ENCODE measurements at places on chromosomes 2 and 18. TPM values are rescaled to one million over a fixed set of nuclear protein-coding genes. Genes with fewer than 3 reads are reported as not detected.

DNA sequence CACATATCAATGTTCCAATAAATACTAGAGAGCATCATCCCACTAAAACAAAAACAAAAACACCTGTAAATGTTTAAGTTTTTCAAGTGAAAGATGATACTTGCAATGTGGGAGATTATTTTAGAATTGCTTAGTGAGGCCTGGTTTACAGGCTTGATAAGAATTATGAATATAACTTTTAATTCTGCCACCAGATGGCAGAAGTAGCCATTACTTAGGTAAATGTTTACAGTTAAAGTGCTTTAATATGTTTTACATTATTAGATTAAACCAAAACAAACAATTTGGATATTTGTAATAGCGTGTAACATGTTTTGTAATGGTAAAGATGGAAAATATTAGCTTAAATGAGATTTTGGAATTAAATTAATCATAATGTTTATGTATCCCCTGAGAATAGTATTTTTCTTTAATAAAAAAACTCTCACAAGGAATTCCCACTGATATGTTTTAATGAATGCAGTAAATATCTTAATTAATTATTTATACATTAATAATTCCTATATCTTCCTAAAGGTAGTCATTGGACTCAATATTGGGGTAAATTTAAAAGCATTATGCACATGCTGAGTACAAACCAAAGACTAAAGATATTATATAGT, 522.0 kb downstream of the SPAG16 start:
- no peak for DNase-seq

- DNase-seq = peak; percentile 93
Observed at GRCh38 chr2:61470122-61470951, 550 bp downstream of the USP34 start.

GRCh38 chr2:204898928-204899640, 353.8 kb downstream of the PARD3B start:
- no peak for DNase-seq

- no peak for DNase-seq
Observed at GRCh38 chr18:56368066-56368465, 270.3 kb downstream of the TXNL1 start.

GRCh38 chr2:162265666-162266459, 22.6 kb upstream of the FAP start:
- DNase-seq = no peak

GRCh38 chr2:216637472-216637871, 4.3 kb downstream of the IGFBP2 start:
- DNase-seq = no peak

GRCh38 chr2:74658516-74658915, 4.5 kb downstream of the SEMA4F start:
- DNase-seq = no peak

GRCh38 chr2:5290900-5291546, 401.2 kb upstream of the SOX11 start:
- DNase-seq = no peak

DNA sequence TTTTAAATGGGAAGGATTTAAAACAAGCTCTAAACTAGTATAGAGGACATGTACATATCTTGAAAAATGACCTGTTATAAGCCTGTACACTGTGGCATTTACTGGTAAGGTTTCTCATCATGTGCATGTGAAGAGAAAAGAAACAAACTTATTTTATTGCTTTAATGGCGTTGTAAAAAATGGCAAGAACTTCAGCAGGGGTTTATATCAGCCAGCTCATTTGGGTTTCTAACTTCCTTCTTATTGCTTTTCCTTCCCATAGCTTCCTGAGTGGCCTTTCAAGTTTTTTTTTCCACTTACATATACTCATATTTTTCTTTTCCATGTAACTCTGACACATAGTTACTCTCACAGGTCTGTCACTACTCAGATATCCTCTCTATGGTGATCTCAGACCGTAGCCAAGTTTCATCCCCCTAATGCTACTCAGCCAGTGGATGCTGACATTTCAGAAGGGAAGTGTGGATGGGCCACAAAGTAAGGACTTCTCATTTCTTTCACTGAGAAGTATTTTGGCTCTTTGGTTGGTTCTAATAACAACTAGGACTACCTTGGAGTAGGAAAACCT, 198.2 kb downstream of the PARD3B start:
- DNase-seq = no peak

DNA sequence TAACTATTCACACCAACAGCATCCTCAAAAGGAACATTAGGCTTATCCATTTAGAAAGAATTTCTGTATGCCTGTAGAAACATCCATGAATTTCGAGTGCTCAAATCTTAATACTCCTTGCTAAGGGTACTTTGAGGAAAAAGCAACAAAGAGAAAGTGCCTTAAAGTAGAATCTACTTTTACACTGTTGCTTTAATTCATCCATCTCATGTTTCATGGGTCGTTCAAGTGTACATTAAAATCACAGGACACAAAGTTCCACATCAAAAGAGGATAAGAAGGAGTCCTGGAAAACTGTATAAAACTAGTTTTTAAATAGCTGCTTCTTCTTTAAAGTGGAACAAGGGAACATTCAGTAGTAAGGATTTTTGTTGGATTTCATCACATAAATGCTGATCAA, 54.5 kb downstream of the LRP1B start:
- no peak for DNase-seq

DNA sequence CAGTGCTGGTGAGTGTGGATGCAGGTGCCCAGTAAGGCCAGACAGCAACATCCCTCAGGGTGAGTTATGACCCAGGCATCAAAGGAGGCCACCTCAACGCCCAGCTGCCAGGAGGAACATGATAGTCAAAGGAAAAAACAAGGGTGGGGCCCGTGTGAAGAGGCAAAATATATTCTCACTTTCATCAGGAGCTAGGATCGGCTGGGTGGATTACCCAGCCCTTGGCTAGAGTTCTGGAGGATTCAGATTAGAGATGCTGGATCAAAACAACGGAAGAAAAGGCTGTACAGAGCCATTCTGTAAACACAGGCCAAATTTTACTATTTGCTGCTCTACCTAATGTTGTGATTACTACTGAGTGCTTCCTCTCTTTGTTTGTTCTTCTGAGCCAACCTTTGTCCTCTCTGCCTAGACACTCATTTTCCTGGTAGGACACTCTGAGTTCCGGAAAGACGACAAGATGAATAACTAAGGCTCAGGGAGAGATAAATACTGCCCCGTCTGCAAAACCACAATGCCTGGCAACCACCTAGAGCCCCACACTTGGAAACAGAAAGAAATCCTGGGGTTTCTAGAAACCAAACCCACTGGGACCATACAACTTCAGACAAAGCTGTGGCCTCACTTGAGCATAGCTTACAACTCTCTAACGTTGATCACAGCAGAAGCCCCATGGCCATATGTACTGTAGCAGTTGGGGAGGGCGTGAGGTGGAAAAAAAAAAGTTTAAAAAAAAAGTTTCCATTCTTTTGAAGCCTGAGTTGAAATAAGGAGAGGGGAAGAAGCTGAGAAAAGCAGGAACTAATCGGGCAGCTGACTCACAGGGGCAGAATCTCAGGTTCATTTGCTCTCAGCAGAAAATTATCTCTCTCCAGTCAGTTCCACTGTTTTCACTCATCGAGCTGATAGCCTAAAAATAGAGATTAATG, 17.8 kb upstream of the PMAIP1 start:
- no peak for DNase-seq

GRCh38 chr2:54899576-54900200, 150.6 kb downstream of the RTN4 start:
- no peak for DNase-seq

- DNase-seq = no peak
Observed at GRCh38 chr2:236833501-236834073, 252.1 kb upstream of the COPS8 start.

GRCh38 chr2:46269544-46270273, 27.5 kb upstream of the EPAS1 start:
- DNase-seq = no peak

DNA sequence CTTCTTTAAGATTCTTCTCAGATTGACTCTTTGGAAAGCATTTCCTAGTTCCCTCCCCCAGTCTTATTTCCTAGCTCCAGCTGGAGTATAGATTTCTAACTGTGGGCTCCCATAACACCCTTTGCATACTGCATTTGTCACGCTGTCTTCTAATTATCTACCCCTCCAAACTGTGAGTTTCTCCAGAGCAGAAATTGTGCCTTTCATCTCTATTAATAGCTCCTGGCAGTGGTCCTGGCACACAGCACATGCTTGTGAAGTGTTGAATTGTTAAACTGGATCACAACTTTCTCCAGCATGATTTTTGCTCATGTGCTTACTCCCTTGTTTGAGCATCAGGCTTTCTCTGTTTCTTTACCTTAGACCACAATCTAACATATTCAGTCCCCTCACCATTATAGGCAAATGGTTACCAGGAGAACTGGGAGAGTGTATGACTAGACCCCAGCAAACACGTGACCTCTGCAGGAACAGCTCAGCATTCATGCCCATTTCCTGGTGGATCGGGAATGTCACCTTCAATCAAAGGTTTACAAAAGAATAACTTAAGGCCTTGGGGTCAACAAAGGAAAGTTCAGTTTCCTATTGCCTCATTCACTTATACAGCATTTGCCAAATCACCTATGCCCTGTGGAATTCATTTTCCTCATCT, 175.7 kb upstream of the TANK start:
- no peak for DNase-seq

- DNase-seq = no peak
Observed at GRCh38 chr2:207073412-207073800, 92.3 kb downstream of the KLF7 start.

DNA sequence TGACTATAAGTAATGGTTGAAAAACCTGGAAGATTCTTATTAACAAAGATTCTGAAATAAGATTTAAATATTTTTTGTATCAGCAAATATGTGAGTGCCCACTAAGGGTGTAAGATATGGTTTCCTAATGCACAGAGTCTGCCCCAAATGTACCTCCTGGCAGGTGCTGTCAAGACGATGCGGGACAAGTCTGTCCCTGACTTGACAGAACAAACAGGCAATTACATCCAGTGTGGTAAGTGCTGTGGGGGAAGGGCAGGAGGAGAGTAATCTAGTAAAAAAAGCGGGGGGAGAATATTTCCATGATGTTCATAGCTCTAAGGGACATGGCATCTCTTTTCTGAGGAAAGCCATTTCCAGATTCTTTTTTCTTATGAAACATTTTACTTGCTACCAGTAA, 127.5 kb downstream of the COL4A4 start:
- DNase-seq = no peak

DNA sequence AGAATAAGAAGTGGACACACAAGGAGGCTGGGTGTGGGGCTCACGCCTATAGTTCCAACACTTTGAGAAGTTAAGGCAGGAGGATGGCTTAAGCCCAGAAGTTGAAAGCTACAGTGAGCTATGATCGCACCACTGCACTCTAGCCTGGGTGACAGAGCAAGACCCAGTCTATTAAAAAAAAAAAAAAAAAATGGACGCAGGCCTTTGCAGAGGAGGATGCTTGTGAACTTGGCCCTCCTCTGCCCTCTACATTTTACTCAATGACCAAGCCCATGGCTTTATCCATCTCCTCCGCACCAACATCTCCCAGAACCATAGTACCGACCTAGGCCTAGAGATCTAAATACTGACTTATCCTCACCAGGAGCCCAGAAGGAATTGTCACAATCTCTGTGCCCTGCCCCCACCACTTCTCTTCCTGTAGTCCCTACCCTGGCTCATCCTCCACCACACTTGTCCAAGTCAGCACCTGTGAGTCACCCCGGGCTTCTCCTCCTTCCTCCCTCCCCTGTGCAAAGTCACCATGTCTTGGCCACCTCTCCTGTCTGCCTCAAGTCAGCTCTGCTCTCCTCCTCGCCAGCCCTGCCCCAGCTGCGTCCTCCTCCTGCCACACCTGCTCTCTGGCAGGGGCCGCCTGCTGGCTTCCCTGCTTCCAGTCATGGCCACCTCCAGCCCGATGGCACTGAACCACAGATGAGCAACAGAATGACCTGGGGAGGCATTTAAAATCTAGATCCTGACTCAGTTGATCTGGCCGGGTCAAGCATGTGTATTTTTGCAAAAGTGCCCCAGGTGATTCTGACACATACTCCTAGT, 35.8 kb upstream of the ASPRV1 start:
- peak; percentile 72 for DNase-seq

- DNase-seq = no peak
Observed at GRCh38 chr2:230419181-230419580, 3.2 kb downstream of the SP100 start.

DNA sequence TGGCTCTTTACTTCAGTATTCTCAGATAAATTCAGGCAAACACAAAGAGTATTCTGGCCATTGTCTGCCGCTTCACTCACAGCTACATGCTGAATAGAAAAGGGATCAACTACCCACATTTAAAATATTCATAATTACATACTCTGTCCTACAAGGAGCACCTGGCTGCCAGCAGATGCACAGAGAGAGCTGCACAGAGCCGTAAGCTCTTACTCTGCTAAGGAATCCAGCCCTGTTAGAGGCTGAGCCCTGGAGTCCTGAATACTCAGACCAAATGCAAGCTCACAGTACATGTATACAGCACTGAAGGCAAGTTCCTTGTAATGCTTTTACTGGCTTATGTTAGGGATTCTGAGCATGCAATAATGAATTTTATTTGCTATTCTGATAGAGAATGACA, 80.3 kb downstream of the FTCDNL1 start:
- DNase-seq = no peak

DNA sequence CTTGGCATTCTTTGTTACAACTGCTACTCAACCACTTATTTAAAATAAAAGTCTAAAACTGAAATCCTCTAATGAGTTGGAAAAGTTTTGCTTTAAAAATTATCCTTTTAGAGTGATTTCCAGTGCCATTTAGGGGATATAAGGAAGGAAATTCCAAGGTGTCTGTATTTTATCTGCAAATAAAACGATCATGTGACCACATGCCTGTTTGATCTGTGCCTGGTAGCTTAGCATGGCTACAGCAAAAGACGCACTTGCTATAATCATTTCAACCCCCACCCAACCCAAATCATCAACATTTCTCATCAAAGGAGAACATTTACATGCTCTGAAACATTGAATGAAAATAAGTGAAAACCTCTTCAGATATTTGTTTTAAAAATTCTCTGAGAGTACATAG, 615.1 kb downstream of the IRS1 start:
- no peak for DNase-seq

- DNase-seq = no peak
Observed at GRCh38 chr2:63438181-63438580, 150.1 kb downstream of the WDPCP start.

The LCLAT1 gene
- 30.9 TPM for total RNA-seq

The FBXO48 gene
- total RNA-seq = 1.1 TPM

The TMEM169 gene
- total RNA-seq = 0.24 TPM

The RBM44 gene
- total RNA-seq = 0.30 TPM

The NPHP1 gene
- 5.5 TPM for total RNA-seq

The SYT4 gene
- total RNA-seq = 1.2 TPM

The MCM6 gene
- total RNA-seq = 5.8 TPM

The LRRC30 gene
- not detected for total RNA-seq

The KCNE4 gene
- total RNA-seq = 3.6 TPM

The NHEJ1 gene
- total RNA-seq = 9.7 TPM

The IL36G gene
- total RNA-seq = not detected

The KHK gene
- 4.5 TPM for total RNA-seq

The ADCYAP1 gene
- not detected for total RNA-seq
